ENCODE measurements at places on chromosomes 5 and 9.

- no peak for DNase-seq
These were observed 12.7 kb upstream of the TMEM174 start for GRCh38 chr5:73160239-73160671.

DNA sequence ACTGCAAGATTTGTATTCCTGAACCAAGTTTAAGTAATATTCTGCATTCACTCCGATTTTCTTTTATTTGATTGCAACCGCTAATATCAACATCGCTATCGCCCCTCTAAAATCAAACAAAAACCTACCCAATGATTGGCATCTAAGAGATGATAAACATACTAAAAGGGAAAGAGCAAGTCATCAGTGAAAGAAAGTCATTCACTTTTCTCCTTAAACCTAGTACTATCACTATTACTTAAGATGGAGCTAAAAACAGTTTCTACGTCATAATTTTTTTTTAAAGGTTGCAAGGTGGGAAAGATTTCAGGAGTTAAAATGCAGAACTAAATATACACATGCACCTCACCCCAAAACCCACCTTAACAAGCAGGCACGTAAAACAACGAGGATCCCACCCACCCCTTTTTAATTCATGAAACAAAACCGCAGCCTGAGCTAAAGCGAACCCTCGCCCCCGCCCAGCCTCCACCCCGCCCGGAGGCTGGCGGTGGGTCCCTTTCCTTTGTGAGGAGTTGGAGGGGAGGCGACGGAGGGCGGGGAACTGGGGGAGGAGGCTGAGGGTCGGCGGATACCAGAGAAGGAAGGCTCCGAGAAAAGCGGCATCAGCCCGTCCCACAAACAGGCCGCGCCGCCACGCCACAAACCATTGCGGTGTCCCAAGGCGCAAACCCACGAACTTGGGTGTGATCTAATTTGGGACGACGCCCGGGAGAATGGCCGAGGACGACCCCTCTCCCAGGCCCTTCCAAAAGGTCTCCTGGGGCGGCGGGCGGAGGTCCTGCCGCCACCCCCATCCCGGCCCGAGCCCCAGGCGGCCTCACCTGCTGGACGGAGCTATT, 861 bp downstream of the UBQLN1 start:
- DNase-seq: peak; percentile 75

- peak; percentile 73 for DNase-seq
These were observed 45.7 kb downstream of the SLC46A2 start for GRCh38 chr9:112844771-112845542.

DNA sequence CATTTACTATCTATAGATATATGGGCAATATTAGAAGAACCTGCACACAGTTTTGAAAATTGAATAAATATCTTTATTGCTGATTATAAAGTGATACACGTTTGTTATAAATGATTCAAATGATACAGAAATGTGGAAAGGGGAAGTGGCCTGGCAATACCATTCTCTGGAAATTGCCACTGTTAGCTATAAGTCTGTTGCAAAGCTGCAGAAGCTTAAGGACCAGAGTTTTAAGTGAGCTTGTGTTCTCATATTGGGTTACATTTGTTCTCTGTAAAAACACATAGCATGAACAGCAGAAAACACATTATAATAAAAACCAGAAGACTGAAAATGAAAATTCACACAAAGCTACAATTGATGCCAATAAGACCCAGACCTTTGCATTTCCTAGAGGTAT, 59.6 kb downstream of the RASGRF2 start:
- no peak for DNase-seq

- peak; percentile 10 for DNase-seq
These were observed 5.4 kb downstream of the MRPS27 start for GRCh38 chr5:72314571-72315172.

DNA sequence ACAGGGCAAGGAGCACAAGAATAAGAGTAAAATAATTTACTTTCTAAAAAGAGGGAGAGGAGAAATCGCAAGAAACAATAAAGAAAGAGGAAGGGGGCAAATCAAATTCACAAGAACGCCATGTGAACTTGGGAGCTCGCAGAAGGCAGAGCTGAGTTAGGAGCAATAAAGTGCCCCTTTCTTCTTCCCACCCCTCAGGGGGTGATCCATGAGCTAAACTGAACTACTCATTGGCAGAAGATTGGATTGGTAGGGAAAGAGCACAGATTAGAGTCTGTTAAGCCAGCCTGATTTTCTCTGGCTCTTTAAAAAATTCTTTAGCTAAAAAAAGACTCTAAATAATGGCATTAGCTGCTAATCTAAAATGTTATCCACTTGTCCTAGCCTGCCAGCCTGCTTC, 307.5 kb downstream of the EBF1 start:
- no peak for DNase-seq

DNA sequence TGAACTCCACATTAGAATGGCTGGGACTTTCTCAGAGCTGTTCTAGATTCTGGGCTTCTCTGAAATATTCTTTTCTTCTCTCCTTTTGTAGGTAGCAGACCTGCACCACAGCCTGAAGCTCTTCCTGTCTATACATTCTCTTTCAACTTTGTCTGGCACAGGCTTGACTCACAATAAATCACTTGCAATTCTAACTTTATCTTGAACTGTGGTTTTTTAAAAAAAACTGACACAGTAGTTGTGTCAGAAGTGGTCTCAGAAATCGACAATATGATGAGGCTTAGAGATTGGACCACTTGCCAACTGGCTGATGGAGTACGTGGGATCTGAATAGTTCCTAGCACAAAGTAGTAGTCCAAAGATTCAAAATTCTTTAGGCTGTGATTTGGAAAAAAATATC, 24.1 kb upstream of the CDH9 start:
- DNase-seq: no peak

DNA sequence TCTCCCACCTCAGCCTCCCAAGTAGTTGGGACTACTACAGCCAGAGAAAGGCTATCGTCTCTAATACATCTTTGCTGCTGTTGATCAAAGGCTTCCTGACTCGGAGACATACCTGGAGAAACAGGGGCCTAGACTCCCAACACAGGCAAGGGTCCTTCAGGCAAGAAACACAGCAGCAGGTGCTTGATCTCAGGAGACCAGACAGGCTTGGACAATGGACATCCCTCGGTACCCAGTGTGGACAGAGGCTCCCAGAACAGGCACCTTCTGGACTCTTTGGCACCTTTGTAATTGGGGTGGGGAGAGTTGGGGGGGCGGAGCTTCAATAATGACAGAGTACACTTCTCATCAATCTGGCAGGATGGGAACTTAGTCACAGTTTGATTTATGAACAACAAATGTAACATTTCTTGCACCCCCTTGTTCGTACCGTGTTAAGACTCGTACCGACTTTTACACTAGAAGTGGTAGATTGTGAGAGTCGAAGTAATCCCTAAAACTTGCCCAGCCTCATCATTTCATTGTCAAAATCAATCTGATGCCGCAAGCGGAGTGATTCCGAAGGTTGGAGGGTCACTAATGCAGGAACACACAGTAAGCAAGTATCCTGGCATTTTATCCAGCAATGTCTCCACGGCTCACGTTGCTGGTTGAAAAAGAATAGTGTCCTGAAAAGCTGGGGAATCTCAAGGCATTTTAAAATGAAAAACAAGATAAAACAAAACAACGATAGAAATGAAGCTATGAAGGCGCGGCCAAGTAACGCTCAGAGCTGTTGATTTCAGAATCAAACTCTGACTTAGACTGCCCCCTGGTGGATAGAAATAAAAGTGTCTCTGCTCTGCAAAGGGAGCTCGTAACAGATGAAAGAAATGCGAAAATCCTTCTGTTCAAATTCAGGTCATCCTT, 46.4 kb upstream of the STK32A start:
- peak; percentile 79 for DNase-seq
